ENCODE measurements at places on chromosomes 4 and X.

DNA sequence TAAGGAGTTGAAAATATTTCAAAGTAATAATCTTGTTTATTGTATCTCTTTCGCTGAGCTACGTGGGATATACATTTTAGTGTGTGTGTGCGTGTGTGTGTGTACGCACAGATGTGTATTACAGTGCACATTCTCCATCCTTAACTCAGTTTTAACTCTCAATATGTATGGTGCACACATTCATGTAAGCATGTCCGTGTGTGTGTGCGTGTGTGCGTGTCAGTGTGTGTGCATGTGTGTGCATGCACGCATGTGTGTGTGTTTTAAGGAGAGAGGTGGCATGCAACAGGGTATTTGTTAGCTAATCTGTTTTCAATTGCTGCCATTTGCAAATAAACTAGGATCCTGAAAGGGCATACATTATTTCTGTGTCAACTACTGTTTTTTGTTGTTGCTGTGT is 264.9 kb upstream of the CXorf51A start:
- DNase-seq, result no peak

- DNase-seq, result no peak
Measured at GRCh38 chr4:2011583-2011982, 2.8 kb upstream of the NELFA start.

DNA sequence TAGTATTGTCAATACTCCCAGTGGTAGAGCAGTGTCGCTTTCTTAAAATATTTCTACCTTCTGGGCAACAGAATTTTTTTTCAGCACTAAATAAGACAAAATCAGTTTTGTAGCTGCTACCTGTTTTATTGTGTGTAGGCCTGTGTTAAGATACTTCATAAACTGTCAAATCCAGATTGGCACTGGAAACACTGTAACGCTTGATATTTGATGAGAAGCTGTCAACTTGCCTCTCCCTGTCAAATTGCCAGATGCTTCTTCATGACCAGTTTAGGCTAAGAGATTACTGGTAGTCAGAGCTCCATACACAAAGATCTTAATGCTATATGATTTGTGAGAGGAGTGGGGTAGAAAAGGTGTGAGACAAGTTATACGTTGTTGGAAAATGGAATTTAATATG is 17.3 kb downstream of the TRAM1L1 start:
- DNase-seq, result no peak

DNA sequence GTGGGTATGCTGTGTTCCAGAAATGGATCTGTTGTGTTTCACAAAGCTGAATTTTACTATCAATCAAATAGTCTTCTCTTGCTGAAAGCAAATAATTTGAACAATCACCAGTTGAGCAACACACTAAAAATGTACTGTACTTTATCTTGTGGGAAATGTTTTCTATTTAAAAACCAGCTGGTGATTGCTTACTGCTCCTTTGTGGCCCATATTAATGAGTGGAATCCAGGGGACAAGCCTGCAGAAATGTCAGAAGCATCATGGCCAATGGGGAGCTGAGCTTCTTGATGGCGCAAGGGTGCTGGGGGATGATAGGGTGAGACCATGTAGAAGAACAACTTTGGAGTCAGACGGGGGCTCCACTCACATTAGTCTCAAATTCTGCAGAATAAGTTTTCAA is 346.2 kb downstream of the ARHGAP10 start:
- DNase-seq, result no peak

DNA sequence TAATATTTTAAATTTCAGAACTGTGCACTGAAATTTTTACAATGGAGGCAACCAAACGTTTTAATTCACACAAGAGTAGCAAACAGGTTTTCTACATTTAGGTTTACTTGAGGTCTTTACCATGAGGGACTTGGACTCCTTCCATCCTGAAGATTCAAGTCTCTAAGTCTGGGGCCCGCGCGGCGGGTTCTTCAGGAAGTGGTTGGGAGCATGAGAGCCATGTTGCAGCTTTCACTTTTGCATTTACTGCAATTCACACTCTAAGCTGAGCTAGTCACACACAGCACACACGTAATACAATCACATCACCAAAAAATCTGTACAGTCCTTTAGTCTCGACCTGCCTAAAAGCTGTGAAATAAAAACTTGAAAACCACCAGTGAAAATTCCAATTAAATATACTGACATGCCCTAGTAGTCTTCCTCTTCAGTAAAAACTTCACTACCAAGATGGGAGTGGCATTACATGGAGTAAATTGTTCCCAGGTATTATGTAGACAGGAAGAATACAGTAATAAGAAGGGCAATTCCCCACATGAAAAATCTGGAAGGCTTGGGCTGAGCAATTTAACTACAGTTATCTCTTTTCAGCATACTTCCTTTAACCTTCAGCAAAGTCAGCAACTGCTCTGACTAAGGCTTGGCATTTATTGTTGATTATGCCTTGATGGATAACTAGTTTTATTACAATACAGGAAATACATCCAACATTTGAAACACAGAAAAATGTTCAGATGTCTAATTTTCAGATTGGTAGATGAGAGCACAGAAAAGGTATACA is 571.1 kb upstream of the DIPK2B start:
- no peak for DNase-seq

DNA sequence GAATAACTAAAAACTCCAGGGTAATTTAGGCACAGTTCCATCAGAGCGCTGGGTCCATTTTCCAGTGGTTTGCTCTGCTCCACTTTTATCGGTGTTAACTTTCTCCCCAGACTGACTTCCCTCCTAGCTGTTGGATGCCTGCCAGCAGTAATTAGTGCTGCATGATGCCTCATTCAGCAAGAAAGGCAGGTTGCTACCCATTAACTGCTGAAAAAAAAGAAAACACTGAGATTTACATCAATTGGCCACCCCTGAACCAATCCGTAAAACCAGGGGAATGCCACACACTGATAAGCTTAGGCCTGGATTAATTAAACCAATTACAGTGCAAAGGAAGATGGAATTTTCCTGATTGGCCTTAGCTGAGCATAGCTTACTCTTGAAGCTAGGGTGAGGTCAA is 182.4 kb upstream of the CXXC4 start:
- no peak for DNase-seq

DNA sequence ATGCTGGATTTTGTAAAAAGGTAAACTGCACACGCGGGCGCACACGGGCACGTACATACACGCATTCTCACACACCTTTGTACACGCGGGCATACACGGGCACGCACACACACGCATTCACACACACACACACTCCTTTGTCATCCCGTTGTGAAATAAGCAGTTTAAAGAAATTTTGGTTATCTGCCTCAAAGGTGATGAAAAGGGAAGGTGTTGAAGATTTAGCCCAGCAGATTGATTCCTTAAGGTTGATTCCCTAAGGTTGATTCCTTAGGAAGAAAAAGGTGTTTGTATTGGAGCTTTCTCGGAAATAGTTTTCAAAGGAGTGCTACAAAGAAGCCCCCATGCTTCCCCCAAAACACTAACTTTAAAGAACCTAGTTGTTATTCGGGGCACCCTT is 693 bp downstream of the ATP10D start:
- DNase-seq, result no peak

GRCh38 chr4:123631786-123632692 is 235.4 kb downstream of the SPRY1 start:
- DNase-seq, result no peak

- no peak for DNase-seq
Measured at GRCh38 chr4:2132438-2132837, 73.3 kb downstream of the NAT8L start.

DNA sequence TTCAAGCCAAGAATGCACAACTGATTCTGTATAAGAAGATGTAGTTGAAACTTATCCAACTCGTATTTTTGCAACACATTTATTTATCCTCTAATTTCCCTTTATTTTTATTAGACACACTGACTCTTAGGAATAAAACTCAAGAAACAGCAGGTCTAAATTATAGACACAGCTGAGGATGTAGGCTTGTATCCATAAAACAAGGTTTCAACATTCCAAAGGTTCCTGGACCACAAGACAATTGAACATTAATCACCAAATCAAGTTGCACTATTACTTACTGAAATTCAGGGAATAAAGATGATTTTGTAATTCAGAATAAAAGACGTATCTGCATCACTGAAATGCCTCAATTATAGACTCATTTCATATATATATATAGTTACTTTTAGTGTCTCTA is 683.5 kb upstream of the GRIA3 start:
- no peak for DNase-seq

GRCh38 chrX:64536736-64537135 is 141.5 kb upstream of the MTMR8 start:
- DNase-seq, result no peak

DNA sequence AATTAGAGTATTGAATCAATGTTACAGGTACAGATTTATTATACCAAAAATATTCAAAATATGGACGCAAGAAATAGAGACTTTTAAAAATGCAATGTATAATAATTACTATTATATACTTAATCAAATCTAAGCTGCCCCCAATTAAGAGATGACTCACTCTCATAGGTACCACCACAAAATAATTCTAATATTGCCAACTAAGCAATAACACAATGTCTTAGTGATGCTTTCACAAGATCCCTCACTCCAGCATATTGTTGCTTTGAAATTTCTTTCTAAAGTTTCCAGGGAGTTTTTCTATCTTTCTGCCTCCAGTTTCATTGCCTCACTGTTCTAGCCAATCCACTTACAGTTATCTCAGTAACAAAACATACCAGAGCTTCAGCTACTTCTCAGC is 270.0 kb upstream of the PABPC4L start:
- no peak for DNase-seq

DNA sequence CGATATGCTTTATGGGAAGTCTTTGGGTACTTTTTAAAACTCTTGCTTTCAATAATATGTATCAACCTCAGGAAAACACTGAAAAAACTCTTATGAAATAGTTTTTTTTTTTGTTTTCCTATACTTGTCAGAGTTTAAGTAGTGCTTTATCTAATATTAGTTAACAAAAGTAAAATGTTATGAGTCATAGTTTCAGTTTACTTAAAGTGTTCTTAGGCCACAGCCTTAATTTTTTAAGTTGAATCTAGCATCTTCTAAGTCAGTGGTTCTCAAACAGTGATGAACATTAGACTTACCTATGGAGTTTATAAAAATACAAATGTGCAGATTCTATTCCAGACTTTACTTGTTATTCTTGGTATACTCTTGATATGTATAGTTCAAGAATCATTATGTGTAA is 26.3 kb upstream of the ADGRL3 start:
- DNase-seq, result no peak

GRCh38 chr4:99710681-99711345 is 53.2 kb upstream of the C4orf54 start:
- DNase-seq, result no peak

DNA sequence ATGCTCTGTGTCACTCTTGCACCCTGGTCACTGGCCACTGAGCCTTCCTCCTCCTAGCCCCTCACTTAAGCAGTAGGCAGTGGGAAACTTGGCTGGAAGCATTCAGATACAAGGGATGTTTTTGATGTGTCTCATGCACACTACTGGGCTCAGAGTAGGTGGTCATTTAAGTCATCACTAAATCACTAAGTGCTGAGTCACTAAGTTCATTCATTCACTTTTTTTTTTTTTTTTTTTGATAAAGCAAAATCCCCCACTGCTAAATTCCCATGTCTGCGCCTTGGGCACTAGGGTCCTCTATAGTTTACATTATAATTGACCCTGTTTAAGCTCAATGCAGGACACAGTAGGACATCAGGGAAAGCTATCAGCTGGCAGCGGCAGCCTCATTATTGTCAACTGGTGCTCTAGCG is 182.4 kb upstream of the MBNL3 start:
- no peak for DNase-seq

DNA sequence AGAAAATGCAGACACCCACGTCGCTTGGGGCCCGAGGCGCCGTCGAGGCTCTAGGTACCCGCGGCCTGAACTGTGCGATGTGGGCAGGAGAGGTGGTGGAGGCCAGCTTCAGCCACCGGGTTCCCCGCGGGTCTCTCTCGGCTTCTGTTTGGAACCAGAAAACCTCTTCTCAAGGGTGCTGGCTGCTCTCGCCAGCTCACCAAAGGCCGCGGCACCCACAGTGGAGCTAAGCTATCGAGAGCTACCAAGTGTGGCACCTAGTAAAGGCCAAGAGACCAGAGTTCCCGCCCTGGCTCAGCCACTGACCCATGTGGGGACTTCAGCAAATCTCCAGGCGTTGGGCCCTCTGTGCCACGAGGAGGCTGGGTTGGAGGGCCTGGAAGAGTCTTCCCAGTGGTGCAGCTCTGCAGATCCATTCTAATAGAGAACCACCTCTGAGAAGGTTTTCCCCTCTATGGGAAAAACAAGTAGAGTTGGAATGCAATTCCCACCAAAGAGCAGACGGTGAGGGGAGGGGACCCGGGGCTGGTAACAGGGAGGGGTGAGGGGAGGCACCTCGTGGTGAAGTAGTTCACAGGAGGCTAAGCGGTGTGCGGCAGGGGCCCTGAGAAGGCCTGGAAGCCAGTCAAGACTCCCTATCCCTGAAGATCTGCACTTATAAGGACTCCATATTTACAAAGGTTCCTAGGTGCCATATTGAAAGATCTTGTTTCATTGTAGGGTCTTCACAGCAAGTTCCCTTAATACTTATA is 5.5 kb upstream of the HMGB3 start:
- DNase-seq, result no peak

DNA sequence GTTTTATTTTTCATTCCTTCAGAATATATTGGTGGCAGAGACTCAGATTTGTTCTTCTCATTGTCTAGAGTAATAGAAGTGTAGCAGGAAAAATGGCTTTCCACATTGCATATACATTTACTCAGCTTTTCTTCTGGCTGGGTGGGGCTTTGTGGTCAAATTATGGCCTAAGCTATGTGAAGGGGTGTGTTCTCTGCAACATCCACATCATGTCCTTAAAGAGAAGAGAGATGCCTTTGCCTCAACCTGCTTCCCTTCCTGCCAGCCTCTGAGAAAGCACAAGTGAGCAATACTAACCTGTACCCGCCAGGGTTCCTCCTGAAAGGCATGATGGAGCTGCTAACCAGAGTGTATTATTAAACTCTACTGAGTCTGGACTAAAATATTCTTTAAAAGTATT is 695.6 kb upstream of the FAM241A start:
- no peak for DNase-seq

- no peak for DNase-seq
Measured at GRCh38 chrX:119082278-119082677, 9.5 kb downstream of the CT47C1 start.

DNA sequence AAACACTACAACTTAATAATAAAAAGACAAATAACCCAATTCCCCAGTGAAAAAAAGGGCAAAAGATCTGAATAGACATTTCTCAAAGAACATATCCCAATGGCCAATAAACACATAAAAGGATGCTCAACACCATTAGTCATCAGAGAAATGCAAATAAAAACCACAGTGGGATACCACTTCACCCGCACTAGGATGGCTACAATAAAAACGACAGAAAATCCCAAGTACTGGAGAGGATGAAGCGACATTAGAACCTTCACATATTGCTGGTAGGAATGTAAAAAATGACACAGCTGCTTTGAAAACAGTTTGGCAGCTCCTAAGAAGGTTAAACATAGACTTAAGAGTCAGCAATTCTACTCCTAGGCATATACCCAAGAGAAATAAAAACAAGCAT is 140.6 kb upstream of the ARX start:
- no peak for DNase-seq

- no peak for DNase-seq
Measured at GRCh38 chr4:108047199-108047598, 57.5 kb downstream of the HADH start.

All from activated B cell treated with CpG ODN at 0.5 μM for 24 hours (primary cell).